GM12864 (cell line): ENCODE measurements at places on chromosomes 7 and 10.

GRCh38 chr7:100486753-100487446 lies 3.2 kb downstream of the NYAP1 start:
- no peak for DNase-seq

DNA sequence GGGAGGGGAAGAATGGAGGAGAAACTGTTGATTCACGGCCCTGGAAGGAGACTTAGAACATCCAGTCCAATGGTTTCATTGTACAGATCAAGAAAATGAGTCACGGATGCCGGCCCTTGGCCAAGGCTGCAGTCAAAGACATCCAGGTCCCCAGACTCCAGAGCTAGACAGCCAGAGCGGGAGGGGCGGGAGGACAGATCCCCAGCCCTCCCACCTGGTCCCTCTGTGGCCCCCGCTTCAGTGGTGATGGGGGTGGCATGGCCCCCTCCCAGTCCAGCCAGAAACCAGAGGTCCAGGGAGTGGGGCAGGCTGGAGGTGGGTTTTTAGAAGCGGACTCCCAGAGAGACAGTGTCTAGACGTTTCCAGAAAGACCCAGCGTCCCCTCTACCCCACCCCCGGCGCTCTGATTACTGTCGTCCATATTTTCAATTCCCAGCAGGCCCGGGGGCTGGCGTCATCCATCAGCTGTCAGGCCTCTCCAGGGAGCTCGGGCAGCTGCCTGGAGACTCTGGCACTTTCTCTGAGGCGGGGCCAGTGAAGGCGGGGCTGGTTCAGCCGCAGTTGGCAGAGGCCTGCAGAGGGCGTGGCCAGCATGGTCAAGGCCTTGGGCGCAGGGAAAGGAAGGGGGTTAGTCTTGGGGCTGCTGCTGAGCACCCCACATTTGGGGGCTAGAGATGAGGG lies 8.0 kb upstream of the HSPB1 start:
- DNase-seq, result no peak

DNA sequence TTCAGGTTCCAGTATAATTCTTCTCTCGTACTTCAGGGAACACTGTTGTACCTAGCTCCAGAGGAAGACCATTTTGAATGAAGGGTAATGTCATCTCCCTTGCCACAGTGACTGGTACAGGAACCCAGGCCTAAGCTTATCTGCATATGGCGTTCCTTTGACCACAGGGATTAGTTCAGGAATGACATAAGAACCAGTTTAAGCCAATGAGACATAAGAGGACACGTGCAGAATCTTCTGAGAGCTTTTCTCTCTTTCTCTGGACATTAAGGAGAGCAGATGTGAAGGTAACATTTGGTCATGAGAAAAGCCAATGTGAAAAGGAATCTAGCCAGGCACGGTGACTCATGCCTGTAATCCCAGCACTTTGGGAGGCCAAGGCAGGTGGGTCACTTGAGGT lies 21.8 kb upstream of the HIBADH start:
- DNase-seq, result no peak

DNA sequence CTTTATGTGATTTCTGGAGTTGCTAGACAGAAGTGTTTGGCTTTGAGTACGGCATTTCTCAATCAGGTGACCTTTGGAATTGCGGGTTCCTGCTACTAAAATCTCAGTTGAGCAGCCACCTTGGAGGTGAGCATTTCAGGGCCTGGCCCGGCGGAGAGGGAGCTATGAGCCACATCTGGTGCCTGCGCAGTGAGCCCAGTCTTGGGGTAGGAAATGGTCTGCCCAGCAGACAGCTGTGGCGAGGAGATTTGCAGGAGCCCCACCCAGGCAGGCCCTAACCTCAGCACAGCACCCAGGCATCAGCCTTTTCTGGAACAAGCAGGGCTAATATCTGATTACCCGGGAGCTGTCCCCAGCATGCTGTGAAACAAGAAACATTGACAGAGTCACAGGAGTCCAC lies 547.9 kb upstream of the FOXK1 start:
- no peak for DNase-seq

DNA sequence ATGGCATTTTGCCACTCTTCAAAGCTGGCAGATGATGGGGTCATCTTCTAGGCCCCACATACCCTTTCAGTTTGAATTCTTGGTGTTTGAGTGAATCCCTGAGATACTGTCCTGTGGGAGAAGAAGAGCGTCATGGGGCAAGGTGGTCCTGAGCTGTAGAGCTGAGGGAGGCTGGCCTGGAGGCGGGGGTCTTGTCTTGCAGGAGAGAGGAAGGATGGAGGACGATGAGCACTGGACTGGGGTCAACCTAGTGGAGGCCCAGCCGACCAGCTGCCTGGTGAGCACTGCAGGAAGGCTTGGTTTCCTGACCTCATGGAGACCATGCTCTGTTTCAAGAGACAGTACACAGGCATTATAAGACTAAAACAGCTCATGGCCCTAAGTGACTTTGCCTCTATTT lies 114.6 kb downstream of the TACC2 start:
- no peak for DNase-seq

DNA sequence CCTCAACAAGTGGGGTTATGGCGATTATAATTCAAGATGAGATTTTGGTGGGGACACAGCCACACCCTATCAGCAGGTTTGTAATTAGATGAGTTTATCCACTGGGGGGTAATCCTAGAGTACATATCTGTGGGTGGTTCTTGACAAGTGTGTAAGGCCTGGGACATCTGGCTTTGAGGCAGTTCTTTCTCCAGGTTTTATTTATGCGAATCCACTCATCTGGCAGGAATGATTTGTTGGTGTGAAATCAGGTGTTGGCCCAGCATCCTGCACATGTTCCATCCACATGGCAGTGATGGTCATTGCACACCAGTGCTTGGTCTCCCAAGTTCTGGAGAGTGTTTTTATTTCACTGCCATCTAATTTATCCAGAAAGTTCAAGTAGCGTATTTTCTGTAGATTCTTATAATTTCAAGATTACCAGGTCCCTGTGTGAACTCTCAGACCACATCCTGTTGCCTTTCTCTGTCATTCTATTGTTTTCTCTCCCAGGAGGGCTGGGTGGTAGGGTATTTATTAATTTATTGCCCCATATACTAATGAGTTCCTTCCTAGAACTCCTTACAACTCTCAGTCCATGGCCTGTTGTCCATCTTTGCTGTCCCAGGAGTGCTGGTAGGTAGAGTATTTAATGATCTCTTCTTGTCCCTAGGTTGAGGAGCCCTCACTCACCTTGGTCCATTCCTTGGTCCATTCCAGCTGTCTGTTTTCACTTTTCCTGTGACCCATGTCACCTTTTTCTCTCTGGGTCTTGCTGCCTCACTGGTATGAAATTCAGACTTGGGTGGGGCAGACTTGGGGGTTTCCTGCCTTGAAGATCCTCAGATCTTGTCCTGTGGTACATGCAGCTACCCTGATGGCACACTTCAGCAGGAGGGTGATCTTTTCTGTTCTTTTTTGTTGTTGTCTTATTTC lies 10.4 kb downstream of the RALA start:
- no peak for DNase-seq

DNA sequence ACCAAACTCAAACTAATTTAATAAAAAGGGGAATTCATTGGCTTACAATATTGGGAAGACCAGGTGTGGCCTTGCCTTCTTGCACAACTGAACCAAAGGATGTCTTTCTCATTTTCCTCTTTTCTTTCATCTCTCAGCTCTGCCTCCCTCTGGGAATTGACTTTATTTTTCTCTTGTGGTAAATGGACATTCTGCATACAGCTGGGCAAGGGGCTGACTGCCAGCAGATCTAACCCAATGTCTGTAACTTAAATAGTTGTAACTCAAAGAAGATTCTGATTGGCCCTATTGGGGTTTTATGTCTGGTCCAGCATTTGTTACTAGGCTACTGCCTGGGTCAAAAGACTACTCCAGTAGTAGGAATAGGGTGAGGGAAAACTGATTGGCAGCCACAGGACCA lies 15.3 kb downstream of the PTTG1IP2 start:
- no peak for DNase-seq

GRCh38 chr10:98536551-98536950 lies 89.8 kb upstream of the HPS1 start:
- no peak for DNase-seq

GRCh38 chr10:78420946-78421735 lies 387.5 kb downstream of the RPS24 start:
- no peak for DNase-seq

DNA sequence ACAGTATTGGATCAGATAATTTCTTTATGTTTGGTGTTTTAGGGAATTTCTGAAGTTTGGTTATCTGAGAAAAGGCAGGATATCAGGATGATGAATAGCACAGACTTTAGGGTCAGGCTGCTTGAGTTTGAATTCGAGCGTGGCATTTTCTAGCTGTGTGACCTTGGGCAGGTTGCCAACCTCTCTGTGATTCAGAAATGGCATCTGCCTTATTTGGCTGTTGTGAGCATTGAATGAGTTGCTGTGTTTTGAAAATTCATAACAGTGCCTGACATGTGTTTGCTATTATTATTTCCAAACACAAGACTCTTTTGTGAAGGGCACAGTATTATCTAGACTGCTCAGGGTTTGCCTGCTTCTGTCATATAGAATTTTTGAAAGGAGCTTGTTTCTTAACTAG lies 66.9 kb downstream of the NXPH1 start:
- DNase-seq, result no peak

- DNase-seq, result no peak
These were observed 424.4 kb downstream of the PLXDC2 start for GRCh38 chr10:20240643-20241042.

GRCh38 chr10:48330269-48330668 lies 23.8 kb downstream of the MAPK8 start:
- no peak for DNase-seq

- no peak for DNase-seq
These were observed 269.4 kb downstream of the MALRD1 start for GRCh38 chr10:19317952-19318351.

DNA sequence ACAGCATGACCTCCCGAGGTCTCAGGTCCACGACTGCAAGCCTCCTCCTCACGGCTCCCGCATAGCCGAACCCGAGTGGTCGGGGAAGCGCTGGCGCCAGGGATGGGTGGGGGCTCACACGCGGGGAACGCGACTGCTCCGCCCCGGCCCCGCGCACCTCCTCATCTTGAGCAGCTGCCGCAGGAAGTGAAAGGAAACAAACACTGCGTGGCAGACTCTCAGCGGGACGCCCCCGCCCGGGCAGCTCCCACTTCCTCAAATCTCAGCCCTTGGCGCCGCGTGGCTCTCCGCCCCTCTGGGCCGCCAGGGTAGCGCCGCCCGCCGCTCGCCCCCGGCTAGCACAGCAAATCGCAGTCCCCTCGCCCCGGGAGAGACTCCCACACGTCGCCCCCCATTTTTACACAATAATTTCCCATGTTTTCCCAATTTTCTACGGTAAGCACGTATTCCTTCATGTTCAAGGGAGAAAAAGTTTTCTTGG lies at the start of gene TMEM243:
TSS of gene TMEM243 (minus strand) at position 188 of the 481 bp plus-strand sequence. CDS start 229 bp downstream, outside the sequence.
- peak; percentile 78 for DNase-seq

GRCh38 chr7:49397750-49398149 lies 375.7 kb upstream of the VWC2 start:
- no peak for DNase-seq

- no peak for DNase-seq
These were observed 42.7 kb upstream of the PLEKHA1 start for GRCh38 chr10:122331615-122332446.

GRCh38 chr7:23472046-23472445 lies 1.8 kb upstream of the IGF2BP3 start:
- DNase-seq, result no peak

DNA sequence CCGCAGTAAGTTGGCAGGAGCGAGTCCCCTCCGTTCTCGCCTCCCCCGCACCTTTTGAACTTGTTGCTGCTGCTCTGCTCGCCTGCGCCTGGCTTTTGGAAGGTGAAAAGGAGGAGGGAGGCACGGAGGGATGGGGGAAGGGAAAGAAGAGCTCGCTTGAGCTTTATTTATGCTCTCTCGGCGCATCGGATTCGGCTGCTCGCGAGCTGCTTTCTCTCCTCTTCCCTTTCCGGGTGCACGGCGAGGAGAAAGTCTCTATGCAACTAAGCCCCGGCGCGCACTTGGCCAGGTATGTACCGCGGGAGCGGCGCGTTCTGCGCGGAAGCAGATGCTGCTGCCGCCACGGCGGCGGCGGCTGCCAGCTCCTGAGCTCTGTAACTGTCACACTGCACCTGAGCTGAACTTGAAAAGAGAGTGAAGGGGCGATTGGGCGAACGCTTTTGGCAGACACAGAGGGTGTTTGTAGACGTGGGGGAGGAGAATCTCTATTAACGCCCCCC lies 551 bp downstream of the KCND2 start:
- DNase-seq, result peak; percentile 37

DNA sequence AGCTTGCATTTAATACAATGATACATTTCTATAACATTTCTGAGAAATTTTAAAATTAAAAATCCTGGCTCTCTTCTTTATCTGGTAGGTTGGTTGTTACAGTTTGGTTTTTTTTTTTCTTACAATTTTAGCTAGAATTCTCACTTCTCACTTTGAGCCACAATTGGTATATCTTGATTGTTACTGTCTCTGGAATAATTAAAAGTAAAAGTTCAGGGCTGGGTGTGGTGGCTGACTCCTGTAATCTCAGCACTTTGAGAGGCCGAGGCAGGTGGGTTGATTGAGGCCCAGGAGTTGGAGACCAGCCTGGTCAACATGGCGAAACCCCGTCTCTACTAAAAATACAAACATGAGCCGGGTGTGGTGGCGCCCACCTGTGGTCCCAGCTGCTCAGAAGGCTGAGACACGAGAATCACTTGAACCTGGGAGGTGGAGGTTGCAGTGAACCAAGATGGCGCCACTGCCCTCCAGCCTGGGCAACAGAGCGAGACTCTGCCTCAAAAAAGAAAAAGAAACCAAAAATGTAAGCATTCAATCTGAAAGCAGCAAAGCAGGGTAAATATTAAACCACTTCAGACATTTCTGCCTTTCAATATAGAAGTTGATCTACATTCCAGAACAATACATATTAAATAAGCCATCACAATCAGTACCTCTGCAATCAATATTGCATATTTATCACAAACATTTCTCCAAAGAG lies 88.6 kb upstream of the PFKP start:
- no peak for DNase-seq

DNA sequence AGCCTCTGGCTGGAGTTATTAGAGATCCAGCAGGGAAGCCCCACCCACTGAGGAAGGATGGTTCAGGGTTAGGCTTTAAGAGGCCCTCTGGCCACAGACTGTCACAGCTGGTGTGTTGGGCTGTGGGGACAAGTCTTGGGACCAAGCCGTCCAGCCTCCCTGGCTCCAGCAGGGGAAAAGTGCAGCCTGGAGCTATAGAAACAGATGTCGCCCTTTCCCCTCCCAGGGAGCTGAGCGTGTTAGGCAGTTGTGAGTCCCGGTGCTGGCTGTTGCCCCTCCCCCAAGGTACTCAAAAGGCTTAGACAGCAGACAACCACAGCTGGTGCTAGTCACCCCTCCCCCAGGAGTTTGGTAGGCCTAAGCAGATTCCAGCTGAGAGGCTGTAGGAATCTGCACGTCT lies 143.4 kb downstream of the TMEM168 start:
- no peak for DNase-seq
